ENCODE measurements at places on chromosomes 3 and 15.

DNA sequence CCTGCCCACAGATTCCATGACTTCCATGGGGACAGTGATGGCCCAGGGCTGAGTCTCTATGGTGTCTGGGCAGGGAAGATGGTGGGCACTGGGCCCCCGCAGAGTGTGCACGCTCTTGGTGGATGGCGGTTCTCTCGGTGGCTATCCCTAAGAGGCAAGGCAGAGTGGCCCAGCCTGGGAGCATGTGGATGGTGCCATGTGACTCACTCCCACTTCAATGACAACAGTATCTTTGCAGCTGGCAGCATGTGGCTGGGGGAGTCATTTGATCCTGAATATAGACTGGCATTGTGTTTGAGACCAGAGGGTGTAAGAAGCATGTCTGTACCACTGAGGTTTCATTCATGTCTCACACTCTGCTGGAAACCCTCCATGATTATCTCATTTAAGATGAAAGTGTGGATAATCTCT lies 101.2 kb downstream of the CORO2B start:
- DNase-seq: no peak

DNA sequence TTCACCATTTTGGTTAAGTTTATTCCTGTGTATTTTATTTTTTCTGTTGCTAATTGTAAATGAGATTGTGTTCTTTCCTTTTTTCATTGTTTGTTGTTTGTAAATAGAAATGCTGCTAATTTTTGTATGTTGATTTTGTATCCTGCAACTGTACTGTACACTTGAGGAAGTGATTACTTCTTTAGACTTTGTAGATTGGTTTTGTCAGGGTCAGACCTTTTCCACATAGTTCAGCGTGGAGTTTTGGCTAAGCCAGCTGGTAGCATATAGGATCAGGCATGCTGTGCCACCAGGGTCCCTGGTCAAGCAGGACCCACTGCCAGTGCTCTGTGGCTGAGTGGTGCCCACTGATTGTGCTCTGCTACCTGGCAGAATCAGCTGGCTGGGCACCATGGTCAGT lies 80.1 kb downstream of the CD200 start:
- no peak for DNase-seq

- DNase-seq: no peak
Measured at GRCh38 chr3:177525414-177525813, 328.1 kb upstream of the TBL1XR1 start.

GRCh38 chr3:53724566-53724965 lies 121.7 kb downstream of the CHDH start:
- DNase-seq: no peak

DNA sequence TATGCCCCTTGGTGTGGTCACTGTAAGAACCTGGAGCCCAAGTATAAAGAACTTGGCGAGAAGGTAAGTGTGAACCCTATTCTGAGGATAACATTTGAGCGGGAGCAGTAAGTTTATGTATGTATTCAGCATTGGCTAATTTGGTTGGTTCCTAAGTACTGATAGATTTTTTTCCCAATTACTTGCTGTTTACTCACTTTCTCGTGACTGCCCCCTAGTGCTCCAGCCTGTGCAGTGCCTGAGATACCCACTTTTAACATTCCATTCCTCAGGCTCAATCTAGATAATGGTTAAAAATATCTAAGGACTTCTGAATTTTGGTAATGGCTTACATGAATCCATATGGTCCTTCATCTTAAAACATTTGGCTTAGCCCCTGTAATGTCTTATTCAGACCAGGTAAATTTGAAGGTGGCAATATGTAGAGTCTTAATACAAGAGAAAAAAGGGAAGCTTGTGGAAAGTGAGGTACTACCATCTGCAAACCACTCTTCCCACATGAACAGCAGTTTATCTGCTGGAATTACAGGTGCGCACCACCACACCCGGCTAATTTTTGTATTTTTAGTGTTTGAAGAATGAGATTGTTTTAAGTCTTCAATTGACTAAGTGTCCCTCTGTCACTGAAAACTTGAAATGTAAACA lies 7.1 kb downstream of the ELL3 start:
- no peak for DNase-seq

GRCh38 chr15:68126396-68126795 lies 72.3 kb downstream of the PIAS1 start:
- no peak for DNase-seq

- DNase-seq: no peak
Measured at GRCh38 chr3:54322354-54322753, 200.0 kb downstream of the CACNA2D3 start.

DNA sequence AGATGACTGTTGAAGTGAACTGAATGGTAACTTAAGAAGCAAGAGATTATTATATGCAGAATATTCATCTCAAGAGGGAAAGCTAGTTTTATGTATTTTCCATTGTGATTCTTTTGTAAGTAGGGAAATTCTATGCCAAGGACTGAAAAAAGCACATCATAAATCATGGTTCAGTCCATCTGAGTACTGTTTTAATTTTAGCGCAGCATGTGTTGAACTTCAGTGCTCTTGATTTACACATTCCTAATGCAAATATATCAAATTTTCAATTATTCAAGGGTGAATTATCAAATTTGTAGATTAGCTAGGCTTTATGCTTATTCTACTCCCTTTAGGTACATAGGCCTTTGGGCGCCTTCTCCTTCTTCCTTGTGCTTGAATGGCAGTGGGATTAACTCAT lies 50.3 kb upstream of the TCF12 start:
- DNase-seq: no peak

DNA sequence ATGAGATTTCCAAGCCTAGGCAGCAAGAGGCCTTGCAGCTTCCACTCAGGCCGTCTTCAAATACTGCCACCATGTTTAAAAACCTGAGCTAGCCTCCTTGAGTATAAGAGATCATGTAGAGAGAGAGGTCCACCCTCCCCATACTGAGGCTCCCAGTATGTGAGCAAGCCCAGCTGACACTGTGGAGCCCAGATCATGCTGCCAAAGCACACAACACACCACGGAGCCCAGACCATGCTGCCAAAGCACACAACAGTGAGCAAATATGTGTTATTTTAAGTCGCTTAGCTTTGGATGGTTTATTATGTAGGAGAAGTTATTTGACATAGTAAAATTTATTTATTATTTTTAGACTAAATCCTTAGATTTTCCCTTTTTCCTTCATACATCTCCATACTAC lies 333.7 kb downstream of the CTNNB1 start:
- no peak for DNase-seq

- DNase-seq: no peak
Measured at GRCh38 chr3:120370463-120370862, 21.3 kb upstream of the LRRC58 start.

Measured in NCI-H1092 (cell line).